ENCODE measurements at places on chromosomes 3 and 15.

GRCh38 chr3:33624756-33625155 lies 93.3 kb downstream of the CLASP2 start:
- DNase-seq: no peak

GRCh38 chr15:77329202-77329601 lies 90.7 kb downstream of the PEAK1 start:
- no peak for DNase-seq

GRCh38 chr3:196608693-196609092 lies 30.8 kb upstream of the NRROS start:
- no peak for DNase-seq

DNA sequence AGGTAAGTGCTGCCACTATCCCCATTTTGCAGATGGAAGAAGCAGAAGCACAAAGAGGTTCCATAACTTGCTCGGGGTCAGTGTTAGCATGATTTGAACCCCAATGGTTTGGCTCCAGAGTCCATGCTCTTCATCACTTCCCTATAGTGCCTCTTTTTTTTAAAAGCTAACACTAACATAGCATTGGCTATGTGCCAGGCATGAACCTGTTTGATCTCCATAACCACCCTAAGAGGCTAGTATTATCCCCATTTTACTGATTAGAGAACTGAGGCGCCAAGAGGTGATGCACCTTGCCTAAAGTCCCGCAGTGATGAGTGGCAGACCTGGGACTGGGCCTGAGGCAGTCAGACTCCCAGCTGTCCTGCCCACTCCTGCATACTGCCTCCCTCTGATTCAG lies 7.3 kb downstream of the LINGO1 start:
- no peak for DNase-seq

- DNase-seq: no peak
These were observed 913.6 kb upstream of the ARPP21 start for GRCh38 chr3:34725774-34726173.

GRCh38 chr3:143200001-143200924 lies 80.7 kb downstream of the CHST2 start:
- DNase-seq: no peak

- DNase-seq: no peak
These were observed at the start of gene GREM1 for GRCh38 chr15:32717426-32718226. GREM1 (plus strand) TSS chr15:32718004; CDS start chr15:32730691, 12,687 bp downstream.

GRCh38 chr15:63452552-63453136 lies 51.7 kb upstream of the USP3 start:
- DNase-seq: no peak

DNA sequence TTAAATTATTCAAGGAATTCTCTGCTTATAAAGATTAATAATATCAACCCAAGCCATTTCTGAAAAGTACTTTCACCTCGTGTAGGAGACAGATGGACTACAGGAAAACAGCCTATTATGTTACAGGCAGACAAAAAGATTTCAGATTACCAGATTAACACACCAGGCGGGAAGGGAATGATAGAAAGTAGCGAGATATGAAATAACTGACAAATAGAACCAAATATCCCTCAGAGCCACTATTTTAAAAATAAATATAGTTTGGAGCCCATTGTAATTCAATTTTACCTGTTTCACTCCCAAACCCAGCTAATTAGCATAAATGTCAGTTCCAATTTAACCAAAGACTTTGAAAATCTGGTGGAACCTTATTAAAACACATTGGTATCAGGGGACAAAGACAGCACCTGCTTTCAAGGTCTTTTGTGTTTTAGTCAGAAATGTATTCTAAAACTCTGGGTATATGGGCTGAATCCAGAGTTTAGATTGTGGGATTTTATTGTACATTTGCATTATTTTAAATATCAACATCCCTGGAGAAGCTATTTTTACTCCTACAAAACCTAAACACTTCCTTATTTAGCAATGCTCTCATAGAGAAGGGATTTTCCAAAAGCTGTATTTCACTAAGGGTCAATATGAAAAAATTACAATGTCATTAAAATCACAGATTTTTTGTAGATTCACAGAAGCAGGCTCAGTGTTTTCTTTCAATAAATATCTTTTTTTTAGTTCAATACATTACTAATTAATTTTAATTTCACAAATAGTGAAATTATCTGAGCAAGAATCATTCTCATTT lies 138.4 kb downstream of the TNIK start:
- no peak for DNase-seq

GRCh38 chr15:74263466-74263865 lies 27.3 kb downstream of the CCDC33 start:
- no peak for DNase-seq

DNA sequence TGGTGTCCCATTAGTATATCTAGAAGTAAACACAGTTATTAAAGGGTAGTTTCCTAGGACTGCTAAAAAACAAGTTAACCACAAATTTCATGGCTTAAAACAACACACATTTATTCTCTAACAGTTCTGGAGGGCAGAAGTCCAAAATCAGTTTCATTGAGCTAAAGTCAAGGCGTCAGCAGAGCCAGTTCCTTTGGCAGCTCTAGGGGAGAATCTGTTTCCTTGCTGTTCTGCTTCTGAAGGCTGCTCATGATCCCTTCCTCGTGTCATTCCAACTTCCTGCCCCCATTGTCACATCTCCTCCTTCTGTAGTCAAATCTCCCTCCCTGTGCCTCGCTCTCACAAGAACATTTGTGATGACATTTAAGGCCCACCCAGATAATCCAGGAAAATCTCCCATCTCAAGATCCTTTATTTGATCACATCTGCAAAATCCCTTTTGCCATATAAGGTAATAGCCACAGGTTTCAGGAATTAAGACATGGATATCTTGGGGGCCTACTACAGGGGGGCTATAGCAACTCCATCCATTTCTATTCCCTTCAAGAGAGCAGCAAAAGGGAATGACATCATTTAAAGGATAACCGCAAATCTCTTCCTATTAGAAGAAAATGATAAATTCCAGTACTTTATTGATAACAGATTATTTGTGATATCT lies 50.1 kb downstream of the GPR176 start:
- no peak for DNase-seq

DNA sequence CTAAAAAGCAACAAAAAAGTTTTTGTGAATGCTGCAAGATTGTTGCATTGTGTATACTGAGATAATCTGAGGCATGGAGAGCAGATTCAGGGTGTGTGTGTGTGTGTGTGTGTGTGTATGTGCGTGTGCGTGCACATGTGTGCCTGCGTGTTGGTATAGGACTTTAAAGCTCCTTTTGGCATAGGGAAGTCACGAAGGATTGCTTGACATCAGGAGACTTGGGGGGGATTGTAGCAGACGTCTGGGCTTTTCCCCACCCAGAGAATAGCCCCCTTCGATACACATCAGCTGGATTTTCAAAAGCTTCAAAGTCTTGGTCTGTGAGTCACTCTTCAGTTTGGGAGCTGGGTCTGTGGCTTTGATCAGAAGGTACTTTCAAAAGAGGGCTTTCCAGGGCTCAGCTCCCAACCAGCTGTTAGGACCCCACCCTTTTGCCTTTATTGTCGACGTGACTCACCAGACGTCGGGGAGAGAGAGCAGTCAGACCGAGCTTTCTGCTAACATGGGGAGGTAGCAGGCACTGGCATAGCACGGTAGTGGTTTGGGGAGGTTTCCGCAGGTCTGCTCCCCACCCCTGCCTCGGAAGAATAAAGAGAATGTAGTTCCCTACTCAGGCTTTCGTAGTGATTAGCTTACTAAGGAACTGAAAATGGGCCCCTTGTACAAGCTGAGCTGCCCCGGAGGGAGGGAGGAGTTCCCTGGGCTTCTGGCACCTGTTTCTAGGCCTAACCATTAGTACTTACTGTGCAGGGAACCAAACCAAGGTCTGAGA lies 4.7 kb downstream of the BHLHE40 start:
- DNase-seq: peak; percentile 17

GRCh38 chr3:154182322-154182922 lies 61.2 kb downstream of the ARHGEF26 start:
- no peak for DNase-seq

DNA sequence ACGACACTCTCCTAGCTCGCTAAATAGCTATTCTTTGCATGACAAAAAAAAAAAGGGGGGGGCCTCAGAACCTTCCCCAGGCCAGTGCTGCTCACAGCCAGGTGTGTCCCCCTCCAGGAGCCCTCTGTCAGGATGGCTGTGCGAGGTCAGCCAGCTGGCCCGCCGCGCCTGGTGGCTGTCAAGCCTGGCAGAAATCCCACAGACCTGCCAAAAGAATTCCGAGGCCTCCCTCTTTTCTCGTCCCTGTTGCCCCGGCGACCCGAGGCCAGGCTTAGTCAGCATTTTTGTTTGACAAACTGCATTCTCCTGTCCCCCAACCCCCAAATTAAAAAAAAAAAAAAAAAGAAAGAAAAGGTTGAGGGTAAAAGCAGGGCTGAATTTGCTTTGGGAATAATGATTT lies 61.9 kb downstream of the TM4SF4 start:
- no peak for DNase-seq

- DNase-seq: no peak
These were observed 16.0 kb upstream of the RAD18 start for GRCh38 chr3:8979262-8979661.

DNA sequence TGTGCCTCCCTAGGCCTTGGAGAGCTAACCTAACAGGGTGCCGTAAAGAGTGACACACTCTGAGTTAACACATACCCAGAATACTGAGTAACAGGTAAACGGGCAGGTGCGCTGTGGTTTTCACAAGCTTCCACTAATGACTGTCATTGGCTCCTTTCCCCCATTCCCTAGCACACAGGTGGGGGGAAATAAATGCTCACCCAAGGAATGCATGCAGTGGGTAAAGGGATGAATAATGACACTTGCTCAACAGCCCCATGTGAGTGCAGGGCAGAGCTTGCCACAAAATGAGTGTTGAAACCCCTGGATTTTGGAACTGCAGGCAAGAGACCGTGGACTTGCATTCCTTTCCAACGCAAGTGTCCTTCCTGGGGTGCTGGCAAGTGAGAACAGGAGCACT lies 57.6 kb downstream of the ADAMTS17 start:
- DNase-seq: no peak

DNA sequence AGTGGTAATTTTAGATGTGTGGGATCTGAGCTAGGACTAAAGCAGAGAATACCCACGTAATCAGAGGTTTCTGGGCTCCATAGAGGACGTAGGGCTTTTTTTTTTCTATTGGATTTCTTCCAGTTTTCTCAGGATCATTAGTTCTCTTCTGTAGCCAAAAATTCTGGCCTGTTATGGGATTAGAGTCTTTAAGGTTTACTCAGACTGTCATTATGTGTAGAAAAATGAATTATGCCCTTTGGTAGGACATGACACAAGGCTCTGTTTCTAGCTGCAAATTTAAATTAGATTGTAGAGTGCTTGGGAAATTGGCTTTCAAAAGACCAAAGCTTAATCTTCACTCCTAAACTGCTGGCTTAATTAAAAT lies 1.9 kb downstream of the SETD5 start:
- no peak for DNase-seq

Data from activated CD4-positive, CD25-positive, alpha-beta regulatory T cell (primary cell).